GM04504 (cell line): ENCODE measurements at places on chromosomes 3 and 15.
A peak's percentile ranks its signal among the peaks of the same experiment; 100 is the strongest.

GRCh38 chr3:99909714-99910495 is 92.2 kb downstream of the CMSS1 start:
- no peak for DNase-seq

DNA sequence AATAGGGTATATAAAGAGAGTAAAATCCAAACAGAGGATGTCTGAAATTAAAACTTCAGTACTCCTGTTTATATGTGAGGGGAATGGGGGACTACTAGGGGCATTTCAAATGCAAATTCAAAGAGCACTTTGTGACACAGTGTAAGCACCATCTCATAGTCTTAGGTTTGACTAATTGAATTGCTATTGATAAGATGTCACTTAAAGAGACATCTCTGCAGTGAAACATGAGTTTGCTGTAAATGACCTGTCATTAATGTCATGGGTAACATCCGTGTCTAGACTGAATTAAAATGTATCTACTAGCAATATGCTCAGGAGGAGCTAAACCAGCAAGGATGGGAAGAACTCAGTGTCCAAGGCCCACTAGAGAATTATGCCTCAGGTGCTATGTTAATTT is 41.0 kb downstream of the ROBO1 start:
- no peak for DNase-seq

DNA sequence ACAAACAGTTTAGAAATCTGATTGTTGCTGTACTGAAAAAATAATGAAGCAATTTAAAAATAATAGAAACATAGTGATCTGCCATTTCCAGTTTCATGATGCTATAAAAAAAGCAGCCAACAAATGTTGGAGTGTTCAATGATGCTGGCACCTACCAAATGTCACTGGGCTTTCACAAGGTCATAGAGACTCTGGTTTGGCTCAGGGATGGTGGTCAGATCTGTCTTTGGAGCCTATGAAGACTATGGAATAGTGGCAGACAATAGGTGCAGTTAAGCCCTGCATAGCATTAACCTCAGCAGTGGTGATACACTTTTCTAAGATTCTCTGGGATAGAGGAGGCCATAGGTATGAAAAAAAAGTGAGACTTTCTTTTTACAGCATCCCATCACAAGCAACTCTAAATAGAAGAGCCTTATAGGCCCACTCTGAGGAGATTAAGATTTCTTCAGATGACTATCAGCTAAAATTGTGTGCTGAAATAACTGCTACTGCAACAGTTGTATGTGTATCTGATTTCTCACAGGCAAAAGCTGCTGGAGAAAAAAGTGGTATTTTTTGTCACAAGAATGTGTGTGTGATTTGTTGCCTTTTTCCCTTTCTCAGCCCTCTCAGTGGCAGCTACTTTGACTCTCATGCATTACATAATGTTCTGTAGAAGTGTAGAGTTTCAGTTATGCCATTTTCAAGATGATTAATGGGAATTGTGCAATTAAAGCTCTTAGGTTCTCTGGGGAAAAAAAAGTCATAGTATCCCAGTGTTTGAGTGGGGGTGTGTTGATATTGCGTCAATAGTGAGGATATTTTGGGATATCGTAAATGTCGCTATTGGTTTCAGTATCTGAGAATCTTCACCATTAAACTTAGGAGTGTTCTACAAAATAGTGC is 137.4 kb downstream of the MBNL1 start:
- peak; percentile 92 for DNase-seq

DNA sequence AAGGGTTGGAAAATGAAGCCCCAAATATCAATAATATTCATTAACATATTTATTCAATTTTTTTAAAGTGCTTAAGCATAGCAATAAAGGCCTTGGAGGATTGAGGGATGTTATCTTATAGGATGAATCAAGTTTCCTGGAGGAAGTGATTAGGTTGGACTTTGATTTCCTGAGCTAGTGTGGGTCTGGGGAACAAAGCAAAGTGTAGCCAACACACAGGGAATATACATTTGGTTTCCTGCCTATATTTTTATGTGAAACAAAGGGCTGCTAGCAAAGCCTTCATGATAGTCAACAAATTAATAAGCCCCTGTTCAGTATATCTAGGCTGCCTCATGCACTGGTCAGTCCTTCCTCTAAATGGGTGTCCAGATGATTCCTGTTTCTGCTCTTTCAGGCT is 261.1 kb upstream of the IL12A start:
- DNase-seq, result no peak

DNA sequence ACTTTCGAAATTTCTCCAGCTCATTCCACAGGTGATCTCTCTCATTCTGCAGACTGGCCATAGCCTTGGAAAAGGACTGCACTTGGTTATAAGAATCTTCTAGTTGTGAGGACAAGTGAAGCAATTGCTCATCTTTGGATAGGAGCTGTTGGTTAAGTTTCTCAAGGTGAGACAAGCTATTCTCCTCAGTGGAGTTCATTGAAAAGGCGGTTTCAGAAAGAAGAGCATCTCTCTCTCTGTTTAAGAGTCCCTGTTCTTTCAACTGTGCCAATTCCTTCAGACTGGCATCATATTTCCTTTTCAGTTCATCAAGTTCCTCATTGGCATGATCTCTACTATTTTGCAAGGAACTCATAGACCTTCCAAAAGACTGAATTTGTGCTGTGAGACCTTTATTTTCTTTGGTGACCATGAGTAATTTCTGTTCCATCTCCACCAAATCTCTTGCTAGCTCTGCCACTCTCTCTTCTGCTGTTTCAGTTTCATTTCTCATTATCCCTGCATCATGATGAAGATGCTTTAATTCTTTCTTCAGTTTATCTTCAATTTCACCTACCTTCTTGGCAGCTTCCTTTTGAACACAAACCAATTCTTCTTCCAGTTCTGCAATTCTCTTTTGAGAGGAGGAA is 30.2 kb upstream of the HCLS1 start:
- no peak for DNase-seq

- DNase-seq, result no peak
Observed at GRCh38 chr3:135655328-135655727, 310.2 kb upstream of the PPP2R3A start.

GRCh38 chr3:193313061-193313958 is 65.2 kb downstream of the ATP13A5 start:
- DNase-seq, result no peak

- DNase-seq, result no peak
Observed at GRCh38 chr15:92813485-92813884, 86.6 kb upstream of the CHD2 start.

GRCh38 chr15:99668533-99669182 is 64.6 kb downstream of the LYSMD4 start:
- DNase-seq, result no peak

GRCh38 chr15:89893027-89893426 is 767 bp downstream of the AP3S2 start:
- no peak for DNase-seq

DNA sequence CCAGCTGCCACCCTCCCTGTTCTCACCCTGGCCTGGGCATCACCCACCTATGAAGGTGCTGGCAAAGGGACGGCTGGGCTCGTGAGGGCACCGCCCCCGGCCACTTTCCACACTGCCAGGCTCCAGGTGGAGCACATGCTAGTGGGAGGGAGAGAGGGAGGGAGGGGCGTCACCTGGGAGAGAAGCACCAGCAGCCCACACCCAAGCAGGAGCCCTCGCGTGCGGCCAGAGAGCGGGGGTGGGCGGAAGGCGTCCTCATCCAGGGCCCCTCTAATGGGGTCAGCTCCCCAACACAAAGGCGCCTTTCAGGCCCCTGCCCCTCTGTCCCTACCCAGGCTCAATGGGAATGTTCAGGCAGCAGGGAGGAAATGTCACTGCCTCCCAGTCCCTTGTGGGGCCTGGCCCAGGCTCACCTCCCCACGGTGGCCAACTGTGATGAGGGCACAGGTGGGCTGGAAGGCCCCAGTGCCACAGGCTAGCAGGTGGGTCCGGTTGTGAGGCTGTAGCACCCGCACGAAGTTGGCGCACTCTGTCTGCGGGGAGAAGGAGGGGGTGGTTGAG is 3.1 kb downstream of the SEMA3G start:
- no peak for DNase-seq

- no peak for DNase-seq
Observed at GRCh38 chr15:64581408-64581761, 121.0 kb downstream of the ZNF609 start.

GRCh38 chr3:21901484-21901883 is 150.5 kb upstream of the ZNF385D start:
- no peak for DNase-seq

- DNase-seq, result no peak
Observed at GRCh38 chr3:17176757-17177156, 292.0 kb downstream of the PLCL2 start.

- DNase-seq, result no peak
Observed at GRCh38 chr3:10623578-10624275, 118.3 kb upstream of the ATP2B2 start.

DNA sequence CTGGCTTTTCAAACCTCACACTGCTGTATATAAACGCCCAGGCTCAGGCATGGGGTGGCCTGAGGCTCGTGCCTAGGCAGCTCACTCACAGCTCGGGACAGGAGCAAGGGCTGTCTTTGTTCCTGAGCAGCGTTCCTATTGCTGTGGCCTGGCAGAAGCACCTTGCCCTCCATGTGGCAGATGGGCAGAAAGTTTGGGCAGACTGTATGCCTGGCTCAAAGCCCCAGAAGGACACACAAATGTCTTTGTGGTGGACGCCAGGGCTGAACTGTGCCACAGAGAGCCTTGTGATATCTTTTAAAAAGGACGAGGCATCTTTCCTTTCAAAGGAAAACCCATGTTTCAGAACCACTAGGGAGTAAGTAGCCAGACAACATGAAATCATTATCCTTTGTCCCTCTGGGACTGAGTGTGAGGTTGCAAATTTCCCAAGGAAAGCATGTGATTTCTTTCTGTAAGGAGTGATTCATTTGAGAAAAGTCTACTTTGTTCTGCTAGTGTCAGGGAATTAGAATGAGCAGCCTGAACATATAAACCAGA is 29.3 kb upstream of the UBE2E1 start:
- peak; percentile 72 for DNase-seq

DNA sequence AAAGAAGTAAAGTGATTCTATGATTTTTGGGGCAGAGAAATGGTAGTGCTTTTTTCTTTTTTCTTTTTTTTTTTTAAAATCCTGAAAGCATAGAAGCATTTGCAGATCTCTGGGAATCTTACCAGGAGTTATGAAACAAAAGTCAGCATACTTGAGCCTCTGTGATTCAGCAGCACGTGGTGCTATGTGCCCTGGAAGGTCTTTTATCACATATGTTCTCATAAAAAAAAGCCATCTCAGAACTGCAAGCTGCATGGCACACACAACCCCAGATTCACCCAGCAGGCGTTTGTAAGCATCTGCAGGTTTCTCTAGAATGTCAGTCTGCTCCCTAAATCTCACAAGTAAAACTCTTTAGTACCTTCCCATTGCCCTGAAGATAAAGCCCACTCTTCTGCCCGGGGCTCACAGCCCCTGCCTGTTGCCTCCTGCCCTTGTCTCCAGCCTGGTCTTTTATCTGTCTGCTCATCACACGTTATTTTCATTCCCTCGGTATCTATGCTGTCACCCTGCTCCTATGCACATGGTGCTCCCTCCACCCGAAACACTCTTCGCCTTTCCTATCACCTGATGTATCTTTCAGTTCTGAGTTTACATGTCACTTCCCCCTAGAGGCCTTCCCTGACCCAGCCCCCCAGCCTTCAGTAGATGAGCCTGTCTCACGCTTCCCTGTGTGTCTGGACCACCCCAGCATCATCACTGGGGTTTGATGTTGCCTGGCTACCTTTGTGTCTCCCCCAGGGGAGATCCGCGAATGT is 72.4 kb downstream of the CHDH start:
- DNase-seq, result peak; percentile 87

DNA sequence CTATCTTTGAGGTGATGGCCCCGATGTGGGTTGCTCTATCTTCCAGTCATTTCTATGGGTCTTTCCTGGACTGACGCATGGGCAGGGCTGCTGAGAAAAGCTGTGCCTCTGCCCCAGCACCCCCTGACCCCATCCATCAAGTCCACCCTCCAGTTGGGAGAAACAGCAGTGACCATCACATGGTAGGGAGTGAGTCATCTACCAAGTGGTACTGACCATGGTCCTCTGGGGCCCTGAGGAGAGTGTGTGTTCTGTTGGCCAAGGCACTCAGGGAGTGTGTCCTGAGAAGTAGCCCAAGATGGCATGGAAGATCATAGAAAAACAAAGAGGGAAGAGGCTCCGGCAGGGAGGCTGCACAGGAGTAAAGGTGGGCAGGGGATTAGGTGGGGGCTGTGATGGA is 1.6 kb upstream of the DNAH1 start:
- no peak for DNase-seq

GRCh38 chr3:71450162-71450561 is 133.4 kb downstream of the FOXP1 start:
- DNase-seq, result no peak

DNA sequence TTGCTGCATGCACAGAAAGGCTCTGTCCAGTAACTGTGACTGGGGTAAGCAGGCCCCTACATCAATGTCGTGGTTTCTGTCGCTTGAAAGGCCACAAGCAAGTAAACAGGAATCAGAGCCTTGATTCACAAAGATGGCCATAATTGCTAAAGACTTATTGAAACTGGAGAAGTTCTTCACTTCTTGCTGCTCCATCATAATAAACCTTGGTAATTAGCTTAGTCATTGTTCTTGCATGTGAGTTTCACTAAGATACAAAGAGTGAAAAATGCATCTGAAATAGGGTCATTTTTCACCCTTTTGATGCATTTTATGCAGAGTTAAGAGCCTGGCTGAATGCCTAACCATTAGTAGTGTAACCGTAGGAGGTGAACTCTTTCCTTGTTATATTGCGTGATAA is 3.2 kb downstream of the SEMA6D start:
- DNase-seq, result no peak

GRCh38 chr3:46882377-46883053 is 5.0 kb downstream of the PTH1R start:
- DNase-seq, result no peak
